ENCODE measurements at places on chromosomes 2 and 18. TPM values are rescaled to one million over a fixed set of nuclear protein-coding genes. Genes with fewer than 3 reads are reported as not detected.

KCTD18 gene
- 17.7 TPM for total RNA-seq

DNA sequence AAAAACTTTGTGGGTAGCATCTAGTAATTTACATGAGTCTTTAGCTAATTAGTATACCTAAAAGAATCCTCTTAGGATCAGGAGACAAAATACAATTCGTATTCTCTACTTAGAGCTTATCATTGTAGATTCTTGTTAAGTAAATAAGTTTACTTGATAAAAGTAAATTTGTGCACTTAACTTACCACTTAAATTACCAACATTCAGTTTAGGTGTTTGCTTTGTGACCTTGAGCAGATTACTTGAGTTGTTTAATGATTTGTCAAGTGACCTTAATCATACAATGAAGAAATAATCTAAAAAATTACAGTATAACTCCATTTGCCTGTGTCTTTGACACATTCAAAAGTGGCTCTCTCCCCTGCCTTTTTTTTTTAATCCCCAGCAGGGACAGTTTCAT is 67.2 kb upstream of the UBXN4 start:
- no peaks in the 10 kb centered on the region for H3K27me3 ChIP-seq
- no peak overlapping the region for H3K27ac ChIP-seq
- peaks cover 14% of the 10 kb centered on the region for H3K36me3 ChIP-seq
- no peak overlapping the region for H3K4me3 ChIP-seq

DNA sequence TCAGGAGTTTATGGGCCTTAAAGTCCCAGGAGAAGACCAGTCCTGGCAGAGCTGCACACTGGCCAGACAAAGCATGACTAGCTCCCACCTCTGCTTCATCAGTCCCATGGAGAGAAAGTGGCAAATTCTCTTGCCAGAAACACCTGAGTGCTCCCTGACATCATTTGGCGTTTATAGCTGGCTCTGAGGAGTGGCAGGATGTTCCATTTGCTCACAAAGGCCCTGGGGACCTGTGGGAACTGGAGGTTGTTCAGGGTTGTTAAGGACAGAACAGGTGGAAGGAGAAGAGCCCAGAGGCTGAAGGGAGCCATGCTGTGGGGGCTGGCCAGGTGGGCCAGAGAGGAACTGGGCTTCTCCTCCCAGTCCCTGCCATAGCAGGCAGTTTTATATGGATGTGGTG is 56.1 kb downstream of the RPL37A start:
- H3K4me1 ChIP-seq, result peaks cover 3% of the 10 kb centered on the region
- H3K27ac ChIP-seq, result no peak overlapping the region
- DNase-seq, result no peak
- no peaks in the 10 kb centered on the region for H3K36me3 ChIP-seq
- no peak overlapping the region for H3K4me3 ChIP-seq
- no peaks in the 10 kb centered on the region for H3K27me3 ChIP-seq

DNA sequence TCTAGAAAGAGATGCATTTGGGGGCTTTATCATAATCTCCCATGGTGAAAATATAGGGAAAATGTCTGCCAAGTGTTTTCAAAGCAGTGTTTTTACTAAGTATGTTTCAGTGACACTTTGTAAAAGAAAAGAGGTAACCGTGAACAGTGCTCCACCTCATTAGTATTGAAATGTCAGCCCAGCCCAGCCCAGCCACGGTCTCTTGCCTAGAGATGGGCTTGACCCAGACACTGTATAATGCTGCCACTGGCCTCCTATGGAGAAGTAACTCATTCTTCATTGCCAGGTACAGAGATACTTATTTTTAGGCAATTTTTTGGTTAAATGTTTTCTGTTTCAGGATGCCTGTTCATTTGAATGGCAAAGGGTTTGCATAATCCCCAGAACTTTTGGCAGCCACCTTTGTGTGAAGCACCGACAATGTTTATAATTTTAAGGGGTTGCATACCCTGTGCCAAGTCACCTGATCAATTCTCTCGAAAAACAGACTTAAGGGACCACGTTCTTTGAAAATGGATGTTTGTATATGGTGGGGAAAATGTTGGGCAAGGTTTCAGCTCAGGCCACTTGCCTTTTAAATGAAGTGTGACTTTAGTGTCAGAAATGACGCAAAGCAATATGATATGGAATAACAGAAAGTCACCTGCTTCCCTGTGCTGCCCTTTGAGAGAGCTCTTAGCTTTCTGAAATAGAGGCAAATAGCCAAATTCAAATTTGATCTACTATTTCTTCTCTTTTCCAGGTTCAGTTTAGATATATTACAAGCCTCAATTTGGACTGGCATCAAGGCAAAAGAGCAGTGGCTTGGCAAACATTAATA is 314.5 kb upstream of the RGPD4 start:
- H3K4me1 ChIP-seq, result no peaks in the 10 kb centered on the region
- DNase-seq, result no peak
- no peak overlapping the region for H3K4me3 ChIP-seq
- no peaks in the 10 kb centered on the region for H3K36me3 ChIP-seq

DNA sequence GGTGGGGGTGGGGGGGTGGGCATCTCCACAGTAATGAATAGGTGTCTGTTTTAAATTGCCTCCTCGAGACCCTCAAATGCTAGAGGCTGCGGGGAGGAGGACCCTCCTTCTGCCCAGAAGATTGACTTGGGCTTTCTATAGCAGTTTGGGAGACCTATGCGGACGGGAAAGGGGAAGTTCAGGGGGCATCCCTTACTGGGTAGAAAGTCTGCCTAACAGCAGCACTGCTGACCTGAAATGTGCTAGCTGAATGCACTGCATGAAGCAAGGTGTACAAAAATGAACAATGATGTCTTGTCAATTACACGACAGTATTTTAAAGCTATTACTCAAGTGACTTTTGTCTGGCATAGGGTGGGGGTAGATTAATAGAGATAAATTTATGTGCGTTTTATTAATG is 2.5 kb downstream of the DCC start:
- H3K4me1 ChIP-seq, result peaks cover 2% of the 10 kb centered on the region
- no peak overlapping the region for H3K4me3 ChIP-seq
- no peaks in the 10 kb centered on the region for H3K36me3 ChIP-seq
- H3K27me3 ChIP-seq, result peaks cover 35% of the 10 kb centered on the region

TLX2 gene
- total RNA-seq, result not detected

GRCh38 chr2:74080346-74080745 is 67.4 kb downstream of the BOLA3 start:
- no peak overlapping the region for H3K4me3 ChIP-seq
- H3K27ac ChIP-seq, result peak overlapping the region; percentile 14
- no peaks in the 10 kb centered on the region for H3K27me3 ChIP-seq
- no peaks in the 10 kb centered on the region for H3K4me1 ChIP-seq
- DNase-seq, result no peak

GRCh38 chr2:62145478-62146100 is 50.3 kb upstream of the B3GNT2 start:
- peaks cover 1% of the 10 kb centered on the region for H3K36me3 ChIP-seq
- H3K27ac ChIP-seq, result no peak overlapping the region
- H3K4me3 ChIP-seq, result no peak overlapping the region
- no peak for DNase-seq
- no peaks in the 10 kb centered on the region for H3K27me3 ChIP-seq

DNA sequence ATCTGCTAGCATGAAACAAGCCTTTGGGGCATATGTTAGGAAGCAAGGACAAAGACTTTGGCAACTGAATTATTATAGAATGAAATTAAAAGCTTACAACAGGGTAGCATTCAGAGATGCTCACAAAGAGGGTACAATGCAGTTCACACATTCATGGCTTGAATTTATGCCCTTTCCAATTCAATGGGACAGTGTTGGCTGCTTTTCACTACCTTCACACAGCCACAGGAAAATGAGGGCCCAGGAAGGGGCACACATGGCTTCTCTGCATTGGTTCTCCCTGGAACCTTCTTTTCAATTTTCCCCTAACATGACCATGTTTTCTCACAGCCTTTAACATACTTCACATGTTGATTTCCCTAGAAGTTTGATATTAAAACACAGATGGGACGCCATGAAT is 978.1 kb downstream of the TMEM182 start:
- no peaks in the 10 kb centered on the region for H3K27me3 ChIP-seq
- no peaks in the 10 kb centered on the region for H3K36me3 ChIP-seq
- H3K4me3 ChIP-seq, result no peak overlapping the region
- H3K4me1 ChIP-seq, result no peaks in the 10 kb centered on the region

- peaks cover 32% of the 10 kb centered on the region for H3K36me3 ChIP-seq
- peaks cover 69% of the 10 kb centered on the region for H3K4me1 ChIP-seq
- H3K4me3 ChIP-seq, result peak overlapping the region; percentile 40
- H3K27ac ChIP-seq, result peak overlapping the region; percentile 95
- H3K27me3 ChIP-seq, result no peaks in the 10 kb centered on the region
Observed at GRCh38 chr18:48933578-48934414, 17.0 kb downstream of the SMAD7 start.

FLACC1 gene
- total RNA-seq, result 0.98 TPM

- H3K27ac ChIP-seq, result no peak overlapping the region
- no peaks in the 10 kb centered on the region for H3K27me3 ChIP-seq
- no peaks in the 10 kb centered on the region for H3K36me3 ChIP-seq
- DNase-seq, result no peak
- H3K4me1 ChIP-seq, result no peaks in the 10 kb centered on the region
- H3K4me3 ChIP-seq, result no peak overlapping the region
Observed at GRCh38 chr18:53971331-53971730, 253.1 kb downstream of the MBD2 start.

DNA sequence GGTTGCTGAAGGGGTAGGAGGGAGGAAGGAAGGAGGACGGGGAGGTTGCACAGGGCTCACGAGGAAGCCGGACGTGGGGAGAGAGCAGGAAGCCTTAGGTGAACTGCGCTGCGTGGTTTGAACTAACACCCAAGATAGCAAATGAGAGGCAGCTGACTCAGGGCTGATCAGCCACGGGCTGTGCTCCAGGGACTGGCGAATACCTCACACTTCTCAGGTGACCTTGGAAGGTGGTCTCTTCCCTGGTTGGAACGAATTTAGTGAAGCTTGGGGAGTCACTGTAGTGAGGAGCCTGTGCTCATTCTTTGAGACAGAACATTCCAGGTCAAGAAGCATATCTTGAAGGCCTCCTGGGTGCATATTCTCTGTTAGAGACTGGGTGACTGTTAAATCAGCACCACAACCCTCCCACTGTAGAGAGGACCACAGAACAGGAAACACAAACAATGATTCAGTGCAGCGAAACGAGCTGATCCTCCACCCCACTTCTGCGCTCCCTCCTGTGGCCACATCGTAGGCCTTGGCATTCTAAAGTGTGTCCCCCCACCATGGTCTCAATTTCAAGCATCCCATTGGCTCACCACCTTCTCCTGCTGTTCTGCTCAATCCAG is 33.8 kb downstream of the TOGARAM2 start:
- DNase-seq, result peak; percentile 68
- peak overlapping the region; percentile 95 for H3K27ac ChIP-seq
- peak overlapping the region; percentile 81 for H3K4me3 ChIP-seq
- no peaks in the 10 kb centered on the region for H3K27me3 ChIP-seq
- peaks cover 1% of the 10 kb centered on the region for H3K36me3 ChIP-seq

- no peak overlapping the region for H3K4me3 ChIP-seq
- no peak for DNase-seq
- peaks cover 13% of the 10 kb centered on the region for H3K27me3 ChIP-seq
- H3K27ac ChIP-seq, result no peak overlapping the region
Observed at GRCh38 chr2:15031745-15032240, 399.3 kb downstream of the LRATD1 start.

GRCh38 chr18:42632801-42633200 is 482.7 kb downstream of the RIT2 start:
- no peak overlapping the region for H3K27ac ChIP-seq
- no peak overlapping the region for H3K4me3 ChIP-seq
- no peak for DNase-seq
- no peaks in the 10 kb centered on the region for H3K4me1 ChIP-seq
- H3K27me3 ChIP-seq, result no peaks in the 10 kb centered on the region
- no peaks in the 10 kb centered on the region for H3K36me3 ChIP-seq

Measured in activated naive CD8-positive, alpha-beta T cell treated with anti-CD3 and anti-CD28 coated beads for 36 hours (primary cell).